Liver (tissue), 10 donors: ENCODE measurements at places on chromosomes 16 and 17. TPM values are rescaled to one million over a fixed set of nuclear protein-coding genes. Genes with fewer than 3 reads are reported as not detected.

ZNF385C gene
- 0.19 TPM for total RNA-seq

ACD gene
- 4.3 TPM for total RNA-seq

ITGB3 gene
- 4.8 TPM for total RNA-seq

WFIKKN1 gene
- total RNA-seq = 0.67 TPM

DNA sequence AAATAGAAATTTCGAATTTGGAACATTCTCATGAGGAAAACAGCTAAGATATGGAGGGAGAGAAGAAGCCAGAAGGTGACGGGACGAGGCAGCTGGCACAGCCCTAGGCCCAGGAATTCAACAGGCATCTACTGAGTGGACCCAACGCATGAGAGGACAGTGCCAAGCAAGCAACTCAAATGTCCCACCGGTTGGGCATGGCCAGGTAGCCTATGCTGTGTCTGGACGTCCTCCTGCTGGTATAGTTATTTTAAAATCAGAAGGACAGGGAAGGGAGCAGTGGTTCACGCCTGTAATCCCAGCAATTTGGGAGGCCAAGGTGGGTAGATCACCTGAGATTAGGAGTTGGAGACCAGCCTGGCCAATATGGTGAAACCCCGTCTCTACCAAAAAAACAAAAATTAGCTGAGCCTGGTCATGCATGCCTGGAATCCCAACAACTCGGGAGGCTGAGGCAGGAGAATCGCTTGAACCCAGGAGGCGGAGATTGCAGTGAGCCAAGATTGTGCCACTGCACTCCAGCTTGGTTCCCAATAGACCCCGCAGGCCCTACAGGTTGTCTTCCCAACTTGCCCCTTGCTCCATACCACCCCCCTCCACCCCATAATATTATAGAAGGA, 2.0 kb downstream of the GH1 start:
- no peak overlapping the region for H3K27ac ChIP-seq
- H3K4me3 ChIP-seq = no peak overlapping the region
- H3K4me1 ChIP-seq = no peaks in the 10 kb centered on the region
- no peaks in the 10 kb centered on the region for H3K27me3 ChIP-seq
